ENCODE measurements at places on chromosomes 12 and 14.

DNA sequence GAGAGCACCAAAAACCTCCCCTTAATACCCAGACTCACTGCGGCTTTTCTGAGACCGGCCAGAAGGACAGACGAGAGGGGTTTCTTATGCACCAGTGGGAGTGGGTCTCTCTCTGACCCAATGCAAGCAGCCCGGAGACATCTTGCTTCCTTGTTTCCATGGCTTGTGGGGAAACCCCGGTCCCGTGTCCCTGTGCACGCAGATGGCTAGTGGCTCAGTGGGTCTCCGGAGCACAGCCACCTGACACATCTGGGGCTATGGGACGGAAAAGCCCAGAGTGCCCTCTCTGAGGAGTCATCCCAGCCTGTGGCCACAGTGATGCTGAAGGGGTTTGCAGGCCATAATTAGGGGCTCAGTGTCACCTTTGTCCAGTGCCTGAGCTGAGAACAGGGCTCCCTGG lies 197.6 kb downstream of the PHETA1 start:
- no peak for DNase-seq

- no peak for DNase-seq
Observed at GRCh38 chr14:38824706-38825105, 278.3 kb downstream of the SEC23A start.

GRCh38 chr14:72738161-72738611 lies 155.7 kb downstream of the DPF3 start:
- DNase-seq: no peak

DNA sequence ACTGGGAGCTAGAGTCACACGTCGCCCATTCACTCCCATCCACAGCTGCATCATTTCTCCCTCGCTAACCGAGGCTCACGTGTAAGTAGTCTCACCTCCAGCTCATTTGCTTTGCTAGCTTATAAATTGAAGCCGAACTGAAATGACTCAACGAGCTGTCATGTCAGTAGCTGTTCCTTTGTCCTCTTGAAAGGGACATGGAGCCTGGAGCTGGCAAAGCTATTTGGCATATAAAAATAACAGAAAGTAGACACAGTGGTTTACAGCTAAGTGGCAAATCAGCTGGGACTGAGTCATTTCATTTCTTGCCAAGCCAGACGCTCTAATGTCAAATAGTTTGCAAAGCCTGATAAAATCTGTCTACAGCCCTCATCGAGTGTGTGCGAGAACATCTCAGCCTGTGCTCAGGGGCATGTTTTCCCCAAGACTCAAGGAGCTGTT lies 114.4 kb upstream of the TMEM233 start:
- DNase-seq: no peak

- no peak for DNase-seq
Observed at GRCh38 chr14:105525861-105526775, at the start of gene TMEM121. TSS of gene TMEM121 (plus strand) at chr14:105526583. CDS start at chr14:105528835, 2,252 bp downstream.

- DNase-seq: no peak
Observed at GRCh38 chr12:24861766-24862540, 86.9 kb downstream of the BCAT1 start.

DNA sequence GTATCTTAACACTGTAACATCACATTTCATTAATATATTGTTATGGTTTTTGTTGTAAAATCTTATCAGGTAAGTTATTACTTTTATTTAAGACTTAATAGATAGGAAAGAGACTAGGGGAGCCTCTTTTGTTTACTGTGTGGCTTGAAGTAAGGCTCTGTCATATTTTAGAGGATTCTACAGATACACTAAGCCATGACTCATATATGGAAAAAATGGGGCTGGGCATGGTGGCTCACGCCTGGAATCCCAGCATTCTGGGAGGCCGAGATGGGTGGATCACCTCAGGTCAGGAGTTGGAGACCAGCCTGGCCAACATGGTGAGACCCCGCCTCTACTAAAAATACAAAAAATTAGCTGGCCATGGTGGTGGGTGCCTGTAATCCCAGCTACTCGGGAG lies 23.6 kb upstream of the NPFF start:
- DNase-seq: no peak

- DNase-seq: no peak
Observed at GRCh38 chr12:47504775-47505446, 200.9 kb downstream of the RPAP3 start.

DNA sequence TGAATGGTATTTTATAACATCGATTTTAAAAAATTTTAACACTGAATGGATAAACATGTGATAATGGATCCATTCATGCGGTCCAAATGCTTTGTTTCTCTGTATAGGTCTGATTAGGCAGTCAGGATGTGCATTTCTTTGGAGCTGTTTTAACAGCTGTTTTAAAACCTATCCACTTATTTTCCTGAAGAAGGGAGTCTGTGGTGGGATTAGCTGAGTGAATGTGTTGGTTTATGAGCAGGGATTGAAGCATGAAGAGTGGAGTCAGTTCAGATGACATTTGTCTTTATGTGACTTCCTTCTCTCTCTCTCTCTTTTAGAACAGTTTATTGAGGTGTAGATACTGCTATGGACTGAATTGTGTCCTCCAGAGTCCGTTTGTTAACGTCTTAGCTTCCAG lies 37.7 kb downstream of the GLT8D2 start:
- no peak for DNase-seq

- no peak for DNase-seq
Observed at GRCh38 chr14:28975084-28975483, 208.5 kb downstream of the FOXG1 start.

GRCh38 chr12:29960122-29960521 lies 176.4 kb upstream of the TMTC1 start:
- DNase-seq: no peak

DNA sequence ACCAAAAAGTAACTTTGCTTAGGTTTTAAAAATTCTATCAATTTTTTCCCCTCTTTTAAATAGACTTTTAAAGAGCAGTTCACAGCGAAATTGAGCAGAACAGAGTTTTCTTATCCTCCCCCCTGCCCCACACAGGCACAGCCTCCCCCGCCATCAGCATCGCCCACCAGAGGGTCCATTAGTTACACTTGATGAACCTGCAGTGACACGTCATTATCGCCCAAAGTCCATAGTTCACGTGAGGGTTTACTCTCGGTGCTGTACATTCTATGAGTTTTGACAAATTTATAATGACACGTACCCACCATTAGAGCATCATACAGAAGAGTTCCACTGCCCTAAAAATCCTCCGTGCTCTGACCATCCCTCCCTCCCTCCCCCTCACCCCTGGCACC lies 58.4 kb downstream of the FZD10 start:
- DNase-seq: no peak

DNA sequence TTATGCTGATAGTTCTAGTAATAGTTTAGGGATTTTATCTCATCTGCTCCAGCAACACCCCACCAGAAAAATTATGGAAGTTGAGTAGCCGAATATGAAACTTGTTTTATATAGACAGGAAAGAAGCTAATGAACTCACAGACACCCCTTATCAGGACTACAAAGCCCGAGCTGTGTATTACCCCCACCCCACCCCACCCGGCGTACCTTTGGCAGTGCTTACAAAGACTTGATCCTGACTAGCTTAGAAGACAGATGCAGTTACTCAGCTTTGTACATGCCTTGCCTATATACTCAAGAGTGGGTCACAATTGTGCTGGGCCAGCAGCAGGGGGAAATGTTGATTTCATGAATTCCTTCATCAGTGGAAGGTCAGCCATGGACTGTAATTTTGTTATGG lies 22.4 kb downstream of the PROX2 start:
- DNase-seq: no peak

- no peak for DNase-seq
Observed at GRCh38 chr12:110765111-110765510, 22.4 kb upstream of the PPP1CC start.

- DNase-seq: no peak
Observed at GRCh38 chr12:100337299-100337698, 19.6 kb upstream of the SLC17A8 start.

DNA sequence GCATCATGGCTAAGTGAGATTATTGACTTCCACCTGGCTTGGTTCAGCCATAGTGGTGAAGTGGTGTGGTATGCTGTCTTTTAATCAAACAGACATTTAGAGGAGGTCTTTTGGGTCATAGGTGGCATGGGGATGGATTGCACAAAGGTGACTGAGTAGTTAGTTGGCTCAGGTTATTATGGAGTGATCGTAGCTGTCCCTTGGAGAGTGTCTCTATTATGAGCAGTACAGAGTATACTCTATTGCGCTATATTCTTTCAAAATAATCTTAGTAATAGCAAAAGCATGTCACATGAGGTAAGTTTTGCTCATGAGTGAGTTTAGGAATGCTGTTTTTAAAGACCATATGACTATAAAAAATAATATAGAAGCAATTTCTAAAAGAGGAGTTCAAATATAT lies 60.4 kb downstream of the RASSF8 start:
- DNase-seq: no peak

DNA sequence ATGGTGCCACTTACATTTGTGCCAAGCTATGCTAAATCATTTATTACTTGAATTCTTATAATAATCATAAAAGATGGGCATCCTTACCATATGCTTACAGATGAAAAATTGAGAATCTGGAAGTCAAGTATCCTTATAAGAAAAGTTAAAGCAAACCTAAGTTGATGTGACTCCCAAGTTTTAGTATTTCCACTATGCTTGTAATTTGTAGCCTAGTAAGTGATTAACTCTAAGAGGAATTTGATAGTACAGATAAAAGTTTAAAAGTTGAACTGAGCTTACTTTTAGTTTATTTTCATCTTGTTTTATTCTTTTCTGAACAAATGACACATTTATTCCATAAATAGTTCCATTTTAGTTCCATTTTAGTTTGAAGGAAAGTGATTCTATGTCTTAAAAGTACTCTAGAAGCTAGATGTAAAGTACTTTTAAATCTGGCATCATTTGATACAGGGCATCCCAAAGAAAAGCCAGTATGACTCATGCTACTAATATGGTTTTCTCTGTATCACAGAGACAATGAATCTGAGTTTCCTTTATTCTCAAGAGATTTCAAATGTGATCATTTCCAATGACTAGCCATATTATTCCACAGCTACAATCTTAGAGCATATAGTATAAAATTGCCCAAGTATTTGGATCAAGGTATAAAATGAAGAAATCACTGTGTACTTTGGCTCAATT lies 596.0 kb downstream of the SLC16A7 start:
- no peak for DNase-seq

DNA sequence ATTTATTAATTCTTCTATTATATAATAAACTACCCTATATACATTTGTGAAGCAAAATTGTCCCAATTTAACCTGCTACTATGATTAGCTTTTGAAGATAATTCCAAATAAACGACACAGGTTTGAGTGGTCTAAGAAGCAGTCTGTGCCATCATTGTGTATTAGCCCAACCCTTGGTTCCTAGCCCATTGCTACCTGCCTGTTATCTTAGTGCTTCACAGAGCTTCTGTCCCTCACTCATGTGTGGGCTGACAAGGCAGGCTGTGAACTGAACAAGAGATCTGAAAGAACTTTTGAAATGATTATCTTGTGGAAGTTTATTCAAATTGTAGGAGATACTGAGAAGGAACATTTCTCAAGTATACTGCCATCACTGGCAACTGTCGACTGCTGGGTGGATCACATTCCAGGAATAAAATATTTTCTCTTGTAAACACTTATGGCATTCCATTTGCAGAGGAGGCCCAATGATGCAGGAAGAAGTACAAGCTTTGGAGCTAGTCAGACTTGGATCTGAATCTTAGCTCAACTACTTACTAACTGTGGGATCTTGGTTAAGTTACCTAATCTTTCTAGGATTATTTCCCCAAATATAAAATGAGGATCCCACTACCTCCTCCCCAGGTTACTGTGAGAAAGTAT lies 7.8 kb upstream of the MTERF2 start:
- no peak for DNase-seq

- DNase-seq: no peak
Observed at GRCh38 chr12:110073049-110073831, 24.9 kb upstream of the C12orf76 start.

GRCh38 chr12:101823039-101823438 lies 7.7 kb downstream of the GNPTAB start:
- DNase-seq: no peak

DNA sequence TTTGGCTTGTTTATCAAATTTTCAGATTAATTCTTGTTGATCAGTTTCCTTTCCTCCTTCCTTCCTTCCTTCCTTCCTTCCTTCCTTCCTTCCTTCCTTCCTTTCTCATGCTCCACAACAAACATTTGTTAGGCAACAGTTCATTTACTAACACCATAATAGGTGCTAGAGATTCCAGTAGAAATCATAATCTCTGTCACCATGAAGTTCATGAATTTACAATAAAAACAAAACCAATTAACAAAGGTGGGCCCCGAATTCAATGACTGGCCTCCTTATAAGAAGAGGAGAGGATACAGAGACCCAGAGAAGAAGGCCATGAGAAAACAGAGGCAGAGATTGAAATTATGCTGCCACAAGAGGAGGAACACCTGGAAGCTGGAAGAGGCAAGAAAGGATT lies 266.9 kb upstream of the GARIN6 start:
- DNase-seq: no peak

- peak; percentile 94 for DNase-seq
Observed at GRCh38 chr12:68364893-68365725, 32.9 kb upstream of the MDM1 start.

GRCh38 chr14:91249841-91250616 lies 5.5 kb upstream of the GPR68 start:
- no peak for DNase-seq

GRCh38 chr12:54439521-54440255 lies 20.6 kb upstream of the ITGA5 start:
- DNase-seq: no peak

DNA sequence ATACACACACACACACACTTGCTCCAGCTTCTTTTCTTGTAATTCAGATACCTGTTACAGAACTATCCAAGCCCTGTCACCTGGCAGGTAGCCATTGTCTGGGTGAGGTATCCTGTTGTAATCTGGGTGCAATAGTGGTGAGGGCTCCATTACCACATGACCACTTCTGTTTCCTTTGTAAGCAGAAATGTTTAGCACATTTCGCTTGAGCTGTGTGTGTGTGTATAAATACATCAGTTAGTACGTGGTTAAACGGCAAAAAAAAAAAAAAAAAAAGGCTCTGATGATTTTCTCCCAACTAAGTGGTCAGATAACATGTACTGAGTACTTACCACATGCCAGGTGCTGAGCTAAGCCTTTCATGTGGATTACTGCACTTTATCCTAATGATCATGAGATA lies 129.3 kb upstream of the SSTR1 start:
- no peak for DNase-seq

DNA sequence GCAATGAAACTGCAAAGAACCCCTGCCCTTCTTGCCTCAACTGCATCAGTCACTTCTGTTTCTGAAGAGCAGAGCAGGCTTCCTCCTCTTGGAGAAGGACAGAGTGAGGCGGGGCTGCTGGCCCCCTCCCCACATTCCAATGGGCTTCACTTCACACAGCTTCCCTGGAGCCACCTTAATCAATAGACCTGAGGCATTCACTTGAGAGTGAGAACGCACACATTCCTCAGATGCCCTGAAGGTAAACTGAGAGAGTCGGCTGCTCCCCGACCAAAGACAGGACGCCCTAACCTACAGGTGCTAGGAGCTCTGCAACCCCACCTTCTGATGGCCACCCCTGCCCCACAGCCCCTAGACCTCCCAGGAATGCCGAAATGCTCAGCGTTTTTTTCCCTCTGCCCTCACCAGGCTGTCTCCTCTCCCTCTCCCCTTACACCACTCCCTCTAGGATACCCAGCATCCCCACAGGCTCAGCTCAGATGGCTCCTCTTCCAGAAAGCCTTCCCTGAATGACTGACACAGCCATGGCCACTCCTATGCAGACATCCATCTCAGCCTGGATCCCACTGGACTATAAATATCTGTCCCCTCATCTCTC lies 31.1 kb downstream of the SYNE3 start:
- DNase-seq: no peak
